ENCODE measurements at places on chromosomes 13 and 19.

DNA sequence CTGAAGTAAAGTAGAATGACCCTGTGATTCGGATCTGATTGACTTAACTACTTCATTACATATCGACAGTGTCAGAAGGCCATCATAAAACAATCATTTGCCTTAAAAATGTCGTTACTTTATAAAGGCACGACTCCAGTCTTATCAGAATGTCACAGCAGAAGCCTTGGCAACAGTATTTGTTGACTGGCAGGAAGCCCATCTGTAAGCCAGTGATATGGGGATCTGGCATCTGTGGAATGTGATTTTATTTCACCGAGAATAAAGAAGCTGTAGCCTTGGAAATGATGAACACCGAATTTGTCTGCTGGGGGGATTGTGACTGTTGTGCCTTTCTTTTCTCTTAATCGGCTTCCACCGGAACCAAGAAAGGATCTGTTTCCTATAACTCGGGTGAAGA lies 362.5 kb downstream of the TDRD3 start:
- DNase-seq: no peak

DNA sequence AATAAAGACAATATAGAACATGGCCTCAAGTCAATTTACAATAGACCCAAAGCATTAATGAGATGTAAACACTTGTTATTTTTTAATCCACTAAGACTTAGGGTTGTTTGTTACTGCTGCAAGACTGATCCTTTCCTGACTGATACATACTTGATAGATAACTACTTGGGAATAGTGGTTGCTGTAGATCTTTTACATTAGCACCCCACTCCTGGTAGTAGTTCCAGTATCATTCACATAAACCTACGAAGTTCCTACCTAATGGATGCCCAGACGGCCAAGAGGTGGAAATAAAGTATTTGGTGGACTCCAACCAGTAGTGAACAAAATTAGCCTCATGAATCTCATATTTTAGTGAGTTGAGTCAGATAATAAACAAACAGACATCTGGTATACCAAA lies 26.9 kb downstream of the ADGRE1 start:
- no peak for DNase-seq

- no peak for DNase-seq
Observed at GRCh38 chr19:2542341-2543069, 66.6 kb downstream of the GADD45B start.

GRCh38 chr13:75251188-75251587 lies 230.8 kb downstream of the TBC1D4 start:
- DNase-seq: no peak

DNA sequence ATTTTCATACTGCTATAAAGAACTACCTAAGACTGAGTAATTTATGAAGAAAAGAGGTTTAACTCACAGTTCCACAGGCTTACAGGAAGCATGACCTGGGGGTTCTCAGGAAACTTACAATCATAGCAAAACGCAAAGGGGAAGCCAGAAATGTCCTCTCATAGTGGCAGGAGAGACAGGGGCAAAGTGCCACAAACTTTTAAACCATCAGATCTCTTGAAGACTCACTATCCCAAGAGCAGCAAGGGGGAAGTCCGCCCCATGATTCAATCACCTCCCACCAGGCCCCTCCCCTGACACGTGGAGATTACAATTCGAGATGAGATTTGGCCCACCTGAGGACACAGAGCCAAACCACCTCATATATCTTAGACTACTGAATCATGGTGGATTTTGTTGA lies 198.7 kb downstream of the KCTD12 start:
- no peak for DNase-seq

DNA sequence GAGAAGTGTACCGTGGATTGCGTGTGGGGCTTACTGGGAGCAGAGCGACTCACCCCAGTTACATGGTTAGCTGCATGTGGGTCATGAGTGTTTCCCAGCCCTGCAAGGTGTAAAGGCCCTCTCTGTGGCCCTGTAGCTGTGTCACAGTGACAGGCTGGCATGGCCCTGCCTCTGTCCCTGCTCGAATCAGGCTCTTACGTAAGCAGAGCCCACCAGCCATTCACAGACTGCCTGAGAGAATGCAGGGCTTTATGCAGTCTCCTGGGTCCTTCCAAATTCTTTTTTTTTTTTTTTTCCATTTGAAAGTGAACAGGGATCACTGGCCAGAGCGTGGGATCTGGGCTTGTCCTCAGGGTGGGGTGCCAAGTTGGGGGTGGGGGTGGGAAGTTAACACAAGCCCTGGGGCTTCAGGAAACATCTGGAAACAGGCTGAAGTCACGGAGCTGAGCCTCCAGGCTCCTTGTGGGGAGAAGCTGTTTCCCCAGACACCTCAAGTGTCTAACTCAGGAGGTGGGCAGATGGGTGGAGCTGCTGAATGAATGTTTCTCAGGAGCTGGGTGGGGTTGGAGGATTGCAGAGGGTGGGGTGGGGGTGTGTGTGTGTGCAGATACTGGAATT lies 13.4 kb downstream of the TECR start:
- DNase-seq: peak; percentile 18

DNA sequence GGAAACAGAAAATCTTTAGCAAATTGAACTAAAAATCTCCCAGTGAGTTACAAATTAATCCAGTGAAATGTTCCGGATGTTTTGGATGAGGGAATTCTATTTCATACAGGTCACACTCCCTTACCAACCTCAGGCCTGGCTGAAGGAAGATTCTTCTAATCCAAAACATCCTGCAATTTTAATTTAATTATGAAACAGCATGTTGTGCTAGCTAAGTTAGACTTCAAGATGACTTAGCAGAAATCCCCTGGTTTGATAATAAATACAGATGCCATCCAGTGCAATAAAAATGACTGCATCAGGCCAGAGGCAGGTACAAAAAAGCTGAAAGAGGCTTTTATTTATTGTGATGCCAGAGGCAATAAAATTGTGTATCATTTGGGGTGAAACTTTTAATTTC lies 96.7 kb upstream of the CLDN10 start:
- DNase-seq: no peak

GRCh38 chr13:98658131-98658530 lies 81.2 kb upstream of the STK24 start:
- no peak for DNase-seq

DNA sequence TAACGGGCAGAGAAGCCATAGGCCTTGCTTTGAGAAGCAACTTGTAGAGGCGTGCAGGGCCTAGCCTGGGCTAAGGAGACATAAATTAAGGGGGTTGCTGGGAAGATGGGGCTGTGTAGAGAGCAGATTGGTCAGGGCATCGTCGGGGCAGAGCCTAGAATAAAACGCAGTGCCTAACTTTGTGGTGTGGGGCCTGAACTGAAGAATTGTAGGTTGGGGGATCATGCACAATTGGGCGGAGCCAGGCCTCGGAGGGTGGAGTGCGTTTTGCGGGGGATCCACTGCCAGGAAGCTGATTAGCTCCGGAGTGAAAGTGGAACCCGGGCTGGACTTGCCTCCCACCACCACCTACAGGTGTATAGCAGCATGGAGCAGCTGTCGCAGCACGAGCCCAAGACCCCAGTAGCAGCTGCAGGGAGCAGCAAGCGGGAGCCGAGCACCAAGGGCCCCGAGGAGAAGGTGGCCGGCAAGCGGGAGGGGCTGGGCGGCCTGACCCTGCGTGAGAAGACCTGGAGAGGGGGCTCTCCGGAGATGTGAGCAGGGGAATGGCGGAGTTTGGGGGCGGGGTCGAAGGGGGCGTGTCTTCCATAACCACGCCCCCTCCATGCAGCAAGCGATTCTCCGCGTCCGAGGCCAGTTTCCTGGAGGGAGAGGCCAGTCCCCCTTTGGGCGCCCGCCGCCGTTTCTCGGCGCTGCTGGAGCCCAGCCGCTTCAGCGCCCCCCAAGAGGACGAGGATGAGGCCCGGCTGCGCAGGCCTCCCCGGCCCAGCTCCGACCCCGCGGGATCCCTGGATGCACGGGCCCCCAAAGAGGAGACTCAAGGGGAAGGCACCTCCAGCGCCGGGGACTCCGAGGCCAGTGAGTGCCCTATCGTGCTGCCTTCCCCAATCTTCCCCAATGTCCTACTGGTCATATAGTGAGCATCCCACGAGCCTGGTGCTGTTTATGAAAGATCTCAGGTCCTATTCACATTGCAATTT lies 13.8 kb downstream of the DNASE2 start:
- DNase-seq: no peak

- no peak for DNase-seq
Observed at GRCh38 chr19:9156304-9156703, 16.1 kb downstream of the ZNF317 start.

DNA sequence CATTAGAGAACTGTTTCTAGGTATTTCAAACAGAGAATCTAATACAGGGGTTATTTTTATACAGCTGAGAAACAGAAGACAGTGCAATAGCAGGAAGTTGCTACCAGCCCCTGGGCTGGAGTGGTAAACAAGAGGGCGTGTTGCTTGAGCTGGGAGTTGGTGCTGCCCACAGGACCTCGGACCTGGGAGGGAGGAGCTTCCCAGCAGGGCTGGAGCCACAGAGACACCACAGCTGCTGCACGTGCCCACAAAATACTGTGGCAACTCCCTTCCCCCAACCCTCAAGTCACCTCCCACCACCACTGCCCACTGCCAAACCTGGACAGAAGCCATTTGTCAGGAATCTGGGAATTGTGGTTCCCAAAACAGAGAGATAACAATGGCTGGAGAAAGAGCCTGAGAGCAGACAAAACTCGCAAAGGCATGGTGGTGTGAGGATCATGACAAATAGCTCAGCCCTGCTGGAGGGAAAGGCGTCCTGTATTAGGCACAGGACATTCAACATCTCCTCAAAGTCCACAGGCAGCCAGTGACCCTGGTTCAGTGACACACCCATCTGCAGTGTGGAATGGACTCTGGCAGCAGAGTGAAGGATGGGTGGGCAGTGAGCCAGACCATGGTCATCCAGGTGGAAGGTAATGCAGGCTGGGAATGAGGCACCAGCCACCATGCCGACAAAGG lies 57.2 kb downstream of the SPATA13 start:
- peak; percentile 20 for DNase-seq

Data from GF-D8 (cell line).